ENCODE measurements at places on chromosomes 5 and 9. TPM values are rescaled to one million over a fixed set of nuclear protein-coding genes. Genes with fewer than 3 reads are reported as not detected.
A peak's percentile ranks its signal among the peaks of the same experiment; 100 is the strongest.

DNA sequence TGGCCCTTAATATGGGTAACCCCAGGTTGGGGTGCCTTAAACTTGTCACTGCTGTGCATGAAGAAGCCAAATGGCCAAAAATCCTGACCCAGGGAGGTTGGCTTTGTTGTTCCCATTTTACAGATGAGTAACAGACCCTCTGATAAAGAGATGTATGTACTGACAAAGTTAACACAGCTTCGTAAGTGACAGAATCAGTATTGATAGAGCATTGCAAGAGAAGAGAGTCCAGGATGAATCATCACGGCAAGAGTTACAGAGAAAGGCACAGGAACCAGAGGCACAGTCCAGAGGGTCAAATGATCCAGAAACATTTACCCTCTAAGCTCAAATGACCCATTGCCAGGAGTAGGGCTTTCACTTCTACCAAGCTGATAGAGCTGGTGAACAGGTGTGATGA lies 103.8 kb upstream of the SMC2 start:
- no peak for DNase-seq

Gene ZNF366
- total RNA-seq, result 0.20 TPM

Gene LIX1
- 4.7 TPM for total RNA-seq

Gene SPATA31A5
- total RNA-seq, result not detected

DNA sequence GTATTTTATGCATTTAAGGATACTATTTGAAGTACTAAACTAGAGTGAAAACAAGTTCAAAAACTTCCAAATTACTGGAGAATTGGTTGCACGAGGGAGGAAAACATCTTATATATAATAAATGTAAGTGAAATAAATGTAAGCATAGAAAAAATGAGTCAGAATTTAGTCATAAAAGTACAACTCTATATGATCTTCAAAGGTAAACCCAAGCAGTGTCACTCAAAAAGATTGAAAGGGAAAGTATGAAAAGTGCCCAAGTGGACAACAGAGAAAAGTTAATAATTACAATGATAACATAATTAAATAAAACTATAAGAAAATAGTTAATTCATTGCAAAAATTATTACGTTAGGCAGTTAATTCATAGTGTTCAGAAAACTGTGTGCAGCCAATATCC lies 2288.5 kb upstream of the C9orf72 start:
- DNase-seq, result no peak

DNA sequence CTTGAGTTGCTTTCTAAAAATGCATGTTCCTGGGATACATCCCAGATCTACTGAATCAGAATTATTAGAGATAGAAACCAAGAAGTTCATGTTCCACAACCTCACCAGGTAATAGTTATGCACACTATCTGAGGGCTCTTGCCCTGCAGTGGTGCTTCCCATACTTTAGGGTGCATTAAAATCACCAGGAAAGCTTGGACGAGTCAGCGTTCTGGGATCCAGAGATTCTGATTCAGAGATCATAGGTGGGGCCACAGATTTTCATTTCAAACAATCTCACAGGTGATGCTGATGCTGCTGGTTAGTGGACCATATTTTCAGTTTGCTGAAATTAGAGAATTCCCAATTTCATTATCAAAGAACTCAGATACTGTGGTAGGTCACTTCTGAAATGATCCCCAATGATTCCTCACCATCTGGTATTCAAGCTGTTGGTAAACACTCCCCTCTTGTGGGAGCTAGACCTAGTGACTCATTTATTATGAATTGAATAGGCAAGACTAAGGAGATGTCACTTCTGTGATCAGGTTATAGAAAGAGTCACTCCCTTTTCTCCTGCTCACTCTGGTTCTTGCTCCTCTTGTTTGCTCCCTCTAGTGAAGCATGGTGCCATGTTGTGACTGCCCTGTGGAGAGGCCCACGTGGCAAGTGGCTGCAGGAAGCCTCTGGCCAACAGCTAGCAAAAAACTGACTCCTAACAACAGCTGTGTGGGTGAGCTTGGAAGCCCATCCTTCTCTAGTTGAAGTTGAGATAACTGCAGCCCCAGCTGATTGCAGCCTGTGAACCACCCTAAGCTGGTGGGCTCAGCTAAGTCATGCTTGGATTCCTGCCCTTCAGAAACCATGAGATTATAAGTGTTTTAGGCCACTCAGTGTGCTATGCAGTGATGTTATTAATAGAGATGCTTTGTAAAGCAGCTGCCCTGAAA lies 59.8 kb downstream of the SH3TC2 start:
- no peak for DNase-seq

DNA sequence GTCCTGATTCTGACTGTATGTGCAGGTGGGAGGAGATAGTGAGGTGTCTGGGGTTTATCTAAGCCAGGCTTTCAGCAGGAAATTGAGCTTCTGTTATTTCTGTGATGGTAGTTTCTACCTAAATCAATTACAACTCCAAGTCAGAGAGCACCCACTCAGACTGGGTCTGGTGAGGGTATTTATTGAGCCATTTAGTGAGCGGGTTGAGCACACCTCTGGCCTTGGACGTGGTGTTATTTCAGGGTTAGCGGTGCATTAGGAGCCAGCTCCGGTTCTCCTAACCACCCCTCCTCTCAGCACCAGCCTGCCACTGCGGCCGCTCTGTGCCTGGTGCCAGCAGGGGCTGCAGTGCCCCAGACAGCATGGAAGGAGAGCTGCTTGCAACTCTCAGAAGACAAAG lies 238.9 kb downstream of the CACNA1B start:
- no peak for DNase-seq

GRCh38 chr9:135865531-135865930 lies 41.8 kb downstream of the CAMSAP1 start:
- no peak for DNase-seq

Gene CCNI2
- total RNA-seq, result 1.4 TPM

- DNase-seq, result no peak
Observed at GRCh38 chr5:72007336-72008111, 99.8 kb upstream of the MAP1B start.

DNA sequence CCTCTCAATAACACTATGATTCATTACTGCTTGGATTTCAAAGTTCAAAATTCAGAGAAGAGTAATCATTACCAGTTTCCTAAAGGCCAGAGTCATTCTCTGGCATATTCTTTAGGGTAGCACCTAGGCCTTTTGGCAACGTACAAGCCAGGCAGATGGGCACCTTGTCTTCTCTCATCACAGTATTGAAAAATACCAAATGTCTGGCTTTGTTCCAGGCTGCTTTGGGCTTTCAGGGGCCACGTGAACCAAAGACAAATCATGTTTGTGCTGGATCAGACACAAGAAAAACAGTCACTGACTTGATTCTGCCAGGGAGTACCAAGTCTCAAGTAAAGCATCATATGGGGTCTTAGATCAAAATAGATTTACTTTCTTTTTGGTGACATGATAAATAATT lies 15.5 kb downstream of the MEGF9 start:
- no peak for DNase-seq

DNA sequence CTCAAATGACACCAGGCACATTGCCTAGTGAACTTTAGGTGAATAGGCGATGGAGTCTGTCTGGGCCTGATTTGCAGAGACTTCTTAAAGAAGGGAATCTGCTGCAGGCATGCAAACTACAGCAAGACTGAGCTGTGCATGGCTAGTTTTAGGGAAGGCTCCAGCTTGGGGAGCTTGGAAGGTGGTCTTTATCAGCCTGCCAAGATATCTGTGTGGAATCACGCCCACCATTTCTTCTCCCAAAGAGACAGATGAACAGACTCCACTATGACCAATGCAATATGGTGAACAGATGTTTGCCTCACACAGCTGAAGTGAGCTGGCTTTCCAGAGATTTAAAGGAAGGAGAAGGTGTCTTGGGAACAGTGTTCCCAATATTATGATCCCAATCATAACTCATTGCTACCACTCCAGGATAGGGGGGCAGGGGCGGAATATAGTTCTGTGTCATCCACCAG lies 129.0 kb upstream of the HMHB1 start:
- no peak for DNase-seq

- DNase-seq, result peak; percentile 40
Observed at GRCh38 chr5:72347801-72348308, 27.7 kb downstream of the PTCD2 start.

GRCh38 chr5:142753116-142753631 lies 17.0 kb upstream of the ARHGAP26 start:
- no peak for DNase-seq

Gene NME5
- 2.3 TPM for total RNA-seq

Gene THBS4
- 0.48 TPM for total RNA-seq

GRCh38 chr9:91359734-91360470 lies 1.8 kb downstream of the AUH start:
- no peak for DNase-seq

GRCh38 chr5:8807636-8808035 lies 738.2 kb downstream of the SEMA5A start:
- no peak for DNase-seq

Gene TMEM174
- not detected for total RNA-seq

DNA sequence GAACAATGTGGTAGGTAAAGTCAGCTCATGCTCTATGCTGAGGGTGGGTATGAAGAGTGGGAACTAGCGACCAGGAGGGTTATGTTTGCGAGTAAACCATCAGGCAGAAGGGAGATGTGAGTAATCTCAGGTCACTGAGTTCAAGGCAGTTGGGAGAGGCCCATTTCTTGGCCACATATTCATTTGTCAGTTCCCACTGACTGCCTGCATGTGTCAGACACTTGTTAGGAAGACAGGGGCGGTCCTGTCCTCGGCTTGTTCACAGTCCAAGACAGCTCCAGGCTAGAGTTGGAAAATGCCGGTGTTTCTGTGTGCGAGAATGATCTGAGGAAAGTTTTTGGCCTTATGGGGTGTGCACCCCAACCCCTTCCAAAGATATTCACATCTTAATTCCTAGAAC lies 48.6 kb upstream of the GDNF start:
- no peak for DNase-seq

Gene HAVCR2
- 1.7 TPM for total RNA-seq

Gene FREM1
- total RNA-seq, result 27.7 TPM

DNA sequence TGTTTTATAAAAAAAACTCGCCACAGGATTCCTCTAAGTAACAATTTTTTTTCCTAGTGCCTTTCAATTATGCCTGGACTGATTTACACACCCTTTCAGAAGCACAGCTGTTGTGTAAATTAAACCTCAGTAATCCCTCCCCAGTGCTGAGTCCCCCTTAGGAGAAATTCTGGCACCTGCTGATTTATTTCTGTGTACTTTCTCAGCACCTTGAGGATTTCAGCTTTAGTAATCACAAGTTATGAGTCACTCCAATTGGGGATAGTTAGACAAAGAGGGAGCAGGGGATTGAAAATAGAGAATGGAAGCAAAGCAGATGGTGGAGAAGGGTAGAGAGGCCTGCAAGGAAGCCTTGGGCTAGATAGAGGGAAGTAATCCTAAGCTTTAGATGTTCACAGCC lies 171.7 kb downstream of the TTLL11 start:
- DNase-seq, result no peak

DNA sequence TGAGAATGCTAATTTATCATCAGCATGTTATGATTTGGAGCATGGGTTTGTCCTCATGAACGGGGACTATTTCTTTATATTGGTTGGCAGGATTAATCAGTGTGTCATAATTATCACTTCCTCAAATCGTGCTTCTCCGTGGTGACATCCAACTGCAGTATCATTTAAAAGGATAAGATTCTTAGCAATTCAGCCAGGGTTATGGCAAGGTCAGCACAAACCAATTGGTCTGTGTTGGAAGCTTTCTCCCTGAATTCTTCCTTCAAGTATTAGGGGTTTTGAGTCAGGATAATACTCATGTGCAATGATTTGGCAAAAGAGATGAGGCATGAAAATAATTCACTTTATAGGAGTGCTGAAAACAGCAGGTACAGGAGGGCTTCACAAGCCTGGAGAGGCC lies 5.5 kb upstream of the CAMLG start:
- DNase-seq, result no peak

DNA sequence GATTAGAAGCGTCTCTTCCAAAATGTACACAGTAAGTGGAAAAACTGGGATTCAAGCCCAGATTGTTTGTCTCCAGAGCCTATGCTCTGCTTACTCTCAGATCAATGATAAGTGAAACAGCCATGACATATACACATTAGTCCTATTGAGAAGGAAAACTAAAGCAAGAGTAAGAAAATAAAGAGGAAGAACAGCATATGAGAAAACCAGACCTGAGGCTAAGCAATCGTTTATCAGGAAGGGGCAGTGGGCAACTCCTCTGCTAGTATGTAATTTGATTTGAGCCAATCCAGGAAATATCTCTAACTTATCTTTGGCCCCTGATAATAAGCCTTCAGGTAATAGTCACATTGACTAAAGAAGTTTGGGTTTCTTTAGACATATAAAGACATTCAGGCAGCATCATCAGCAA lies 789.9 kb upstream of the C9orf72 start:
- no peak for DNase-seq

GRCh38 chr5:3051400-3051799 lies 299.9 kb upstream of the IRX2 start:
- DNase-seq, result no peak

DNA sequence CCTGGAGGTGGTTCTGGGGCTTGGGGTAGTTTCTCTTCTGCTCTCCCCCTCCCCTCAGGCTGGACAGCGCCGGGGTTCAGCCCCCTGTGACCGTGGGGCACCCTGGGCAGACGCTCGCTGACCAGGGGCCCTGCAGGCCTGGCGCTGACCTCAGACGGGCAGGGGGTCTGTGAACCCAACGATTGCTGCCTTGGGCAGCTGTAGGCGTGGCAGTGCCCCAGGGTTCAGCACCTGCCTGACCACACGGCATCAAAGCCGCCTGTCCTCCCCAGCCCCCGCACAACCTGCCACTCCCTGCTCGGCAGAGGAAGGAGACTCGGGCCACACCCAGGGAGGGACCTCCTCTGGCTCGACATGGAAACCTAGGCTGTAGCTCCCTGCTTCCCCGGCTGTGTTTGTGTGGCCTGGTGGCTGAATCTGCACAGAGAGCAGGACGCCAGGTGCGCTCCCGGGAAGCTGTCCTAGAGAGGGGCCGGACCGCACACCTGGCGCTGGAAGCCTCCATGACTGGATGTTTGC lies 12.2 kb downstream of the LCN12 start:
- no peak for DNase-seq

Gene GADD45G
- total RNA-seq, result 14.7 TPM

- no peak for DNase-seq
Observed at GRCh38 chr5:69034898-69035297, 58.9 kb upstream of the SLC30A5 start.

Gene PNPLA7
- 0.56 TPM for total RNA-seq

GRCh38 chr9:129866394-129867135 lies 31.3 kb downstream of the USP20 start:
- DNase-seq, result no peak

Gene MELK
- total RNA-seq, result 12.5 TPM

Gene LYSMD3
- 29.8 TPM for total RNA-seq

Gene INSL6
- total RNA-seq, result not detected
